NCI-H2171 (cell line): ENCODE measurements at places on chromosomes 12 and 14.

GRCh38 chr12:85781766-85782165 is 54.4 kb downstream of the RASSF9 start:
- DNase-seq, result no peak

GRCh38 chr14:31286456-31287293 is 79.1 kb upstream of the HECTD1 start:
- DNase-seq, result no peak

DNA sequence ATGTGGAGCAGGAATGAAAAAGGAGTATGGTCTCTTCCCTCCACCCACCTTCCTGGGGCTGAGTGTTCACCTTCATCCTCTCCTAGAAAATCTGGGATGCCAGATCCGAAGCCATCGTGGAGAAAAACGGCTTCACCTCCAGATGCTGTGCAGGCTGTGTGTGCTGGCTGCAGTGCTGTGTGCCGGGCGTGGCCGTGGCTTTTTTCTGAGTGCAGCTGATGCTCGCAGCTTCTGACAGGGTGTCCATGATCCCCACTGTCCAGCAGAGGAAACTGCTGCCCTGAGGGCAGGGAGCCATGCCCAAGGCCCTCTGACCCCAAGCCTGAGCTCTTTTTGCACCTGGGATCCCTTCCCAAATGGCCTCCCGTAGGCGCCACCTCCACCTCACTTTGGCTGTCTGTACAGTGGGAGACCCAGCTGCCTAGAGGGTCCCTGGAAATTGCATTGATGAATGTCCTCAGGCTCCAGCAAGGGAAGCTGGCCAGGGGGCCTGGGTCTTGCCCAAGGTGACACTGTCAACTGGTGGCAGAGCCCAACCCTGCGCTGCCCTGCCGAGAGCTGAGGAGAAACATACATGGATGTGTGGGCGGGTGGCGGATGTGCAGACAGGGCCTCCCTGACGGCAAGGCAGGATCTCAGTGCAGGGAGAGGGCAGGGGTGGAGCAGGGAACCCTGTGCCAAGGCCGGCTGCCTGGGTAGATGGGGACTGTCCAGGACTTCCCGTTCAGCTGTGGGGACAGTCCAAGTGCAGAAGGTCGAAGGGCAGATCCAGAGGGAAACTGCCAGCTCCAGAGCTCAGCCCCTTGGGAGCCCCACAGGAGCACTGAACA is 53.3 kb downstream of the BEGAIN start:
- no peak for DNase-seq

- no peak for DNase-seq
Observed at GRCh38 chr12:105228494-105228893, 7.5 kb downstream of the APPL2 start.

DNA sequence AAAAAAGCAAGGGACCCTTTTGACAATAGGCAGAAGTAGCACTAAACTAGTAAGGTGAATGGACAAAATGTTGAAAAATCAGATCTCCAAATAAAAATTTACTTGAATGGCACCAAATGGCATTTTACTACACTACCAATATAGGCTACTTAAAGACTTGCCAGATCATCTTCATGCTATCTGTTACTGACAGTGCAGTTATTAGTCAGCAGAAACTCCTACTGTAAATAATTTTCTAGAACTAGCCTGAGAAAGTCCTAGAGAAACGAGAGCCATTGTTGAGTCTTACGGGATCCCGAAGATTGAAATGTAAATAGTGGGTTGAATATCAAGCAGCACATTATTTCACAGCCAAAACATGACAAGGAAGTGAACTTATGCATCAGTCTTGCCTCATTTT is 350.3 kb downstream of the SEC23A start:
- no peak for DNase-seq

- no peak for DNase-seq
Observed at GRCh38 chr14:68249661-68250451, 430.3 kb downstream of the RAD51B start.

- DNase-seq, result no peak
Observed at GRCh38 chr12:79674629-79675028, 16.1 kb downstream of the PAWR start.

DNA sequence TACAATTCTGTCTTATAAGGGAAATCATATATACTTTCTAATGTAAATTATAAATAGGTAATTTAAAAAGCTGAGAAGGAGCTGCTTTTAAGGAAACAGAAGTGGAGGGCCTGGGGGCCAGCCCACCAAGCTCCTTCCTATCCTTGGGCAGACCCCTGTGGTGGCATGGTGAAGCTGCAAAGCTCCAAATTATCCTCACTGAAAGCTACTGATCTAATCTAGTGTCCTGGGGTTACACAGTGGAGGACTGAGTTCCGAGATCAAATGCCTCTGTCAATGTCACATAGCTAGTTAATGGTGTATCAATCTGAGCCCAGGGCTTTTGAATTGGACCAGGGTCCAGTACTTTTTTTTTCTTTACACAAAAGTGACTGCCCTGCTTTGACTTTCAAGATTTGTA is 355.4 kb downstream of the CEP128 start:
- no peak for DNase-seq

DNA sequence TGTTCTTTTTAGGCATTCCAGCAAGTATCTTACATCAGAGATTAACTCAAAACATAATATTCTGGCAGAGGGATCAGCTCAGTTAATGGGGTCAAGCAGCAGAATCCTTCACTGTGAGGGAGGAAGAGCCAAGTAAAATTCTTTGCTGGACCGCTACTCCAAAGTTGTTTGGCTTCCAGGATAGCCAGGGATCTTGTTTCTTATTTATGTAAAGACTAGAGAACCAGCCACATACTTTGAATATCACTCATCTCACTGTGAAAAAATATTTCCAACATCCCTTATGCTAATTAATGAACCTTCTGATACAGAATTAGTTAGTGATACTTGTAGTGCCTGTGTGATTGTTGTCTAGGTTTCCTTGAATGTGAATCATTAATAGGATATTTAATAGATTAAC is 94.2 kb downstream of the PLEKHA5 start:
- DNase-seq, result no peak

DNA sequence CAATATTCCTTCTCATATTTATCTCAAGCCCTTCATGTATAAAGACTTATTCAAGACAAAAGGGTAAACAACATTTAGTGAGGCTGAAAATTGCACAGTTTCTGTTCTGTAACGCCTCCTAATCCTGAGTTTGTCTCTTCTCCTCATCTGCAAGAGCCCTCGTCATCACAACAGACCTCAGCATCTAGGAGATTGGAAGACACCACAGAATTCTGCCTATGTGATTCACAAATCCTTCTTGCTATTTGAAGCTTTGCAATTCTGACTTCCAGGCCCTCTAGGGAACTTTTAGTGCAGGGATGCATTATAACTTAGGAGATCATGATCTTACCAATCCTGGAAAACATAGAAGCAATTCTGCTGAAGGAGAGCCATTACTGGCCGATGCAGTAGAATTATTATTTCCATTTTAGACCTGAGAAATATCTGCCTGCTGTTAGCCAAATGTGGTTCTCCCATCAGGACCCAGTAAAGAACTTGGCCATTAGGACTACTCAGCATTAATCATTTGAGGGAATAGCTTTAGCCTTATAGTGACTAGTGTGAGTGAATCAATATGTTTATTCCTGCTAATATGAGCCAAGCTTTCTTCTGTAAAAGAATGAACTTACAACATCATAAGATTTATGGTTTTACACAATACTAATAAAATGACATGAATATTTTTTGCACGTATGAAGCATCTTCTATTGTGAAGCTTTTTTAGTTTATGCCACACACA is 119.5 kb downstream of the ANO4 start:
- no peak for DNase-seq

GRCh38 chr12:55771736-55772135 is 28.8 kb downstream of the GDF11 start:
- peak; percentile 52 for DNase-seq

DNA sequence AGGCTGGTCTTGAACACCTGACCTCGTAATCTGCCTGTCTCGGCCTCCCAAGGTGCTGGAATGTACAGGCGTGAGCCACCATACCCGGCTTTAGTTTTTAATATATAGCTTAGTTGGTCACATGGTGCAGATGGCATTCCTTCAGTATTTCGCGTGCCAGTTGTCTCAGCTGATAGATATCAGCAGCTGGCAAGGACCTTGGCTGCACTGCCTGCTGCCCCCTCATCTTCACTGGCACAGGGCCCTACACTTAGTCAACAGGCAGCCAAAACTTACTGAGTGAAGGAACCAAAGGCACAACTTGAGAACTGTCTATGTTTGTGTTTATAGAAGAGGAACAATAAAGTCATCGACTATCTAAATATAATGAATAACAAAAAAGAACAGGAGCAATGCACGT is 31.0 kb downstream of the EID3 start:
- no peak for DNase-seq

DNA sequence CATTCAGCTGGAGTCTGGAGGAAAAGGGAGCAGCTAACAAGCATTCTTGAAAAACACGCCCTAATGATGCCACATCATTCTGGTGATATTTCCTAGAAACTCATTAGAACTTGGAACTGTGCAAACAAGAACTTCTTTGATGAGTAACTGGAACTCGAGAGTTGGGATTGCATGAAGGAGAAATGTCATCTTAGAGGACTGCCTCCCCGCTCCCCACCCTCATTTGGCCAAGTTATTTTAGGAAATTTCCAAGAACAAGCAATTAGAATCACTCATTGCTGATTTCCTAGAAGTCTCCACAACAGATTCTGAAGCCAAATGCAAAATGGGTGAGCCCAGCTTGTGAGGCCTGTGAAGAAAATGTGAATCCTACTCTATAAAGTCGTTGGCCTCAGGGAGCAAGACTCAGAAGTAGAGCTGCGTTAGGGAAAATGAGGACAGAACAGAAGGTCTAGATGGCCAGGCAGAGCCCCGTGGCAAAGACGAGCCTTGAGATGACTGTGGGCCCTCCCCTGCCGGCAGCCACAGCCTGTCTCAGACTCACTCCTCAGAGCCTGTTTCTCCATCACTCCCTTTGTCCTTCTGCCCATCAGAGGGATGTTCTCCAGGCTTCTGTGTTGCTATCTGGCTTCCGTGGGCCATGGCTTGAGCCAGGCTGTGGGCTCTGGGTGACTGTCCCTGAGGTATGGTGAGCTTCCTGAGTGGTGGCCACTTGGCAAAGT is 38.4 kb downstream of the RTL1 start:
- DNase-seq, result no peak

GRCh38 chr12:86230516-86231146 is 25.6 kb downstream of the MGAT4C start:
- DNase-seq, result no peak

DNA sequence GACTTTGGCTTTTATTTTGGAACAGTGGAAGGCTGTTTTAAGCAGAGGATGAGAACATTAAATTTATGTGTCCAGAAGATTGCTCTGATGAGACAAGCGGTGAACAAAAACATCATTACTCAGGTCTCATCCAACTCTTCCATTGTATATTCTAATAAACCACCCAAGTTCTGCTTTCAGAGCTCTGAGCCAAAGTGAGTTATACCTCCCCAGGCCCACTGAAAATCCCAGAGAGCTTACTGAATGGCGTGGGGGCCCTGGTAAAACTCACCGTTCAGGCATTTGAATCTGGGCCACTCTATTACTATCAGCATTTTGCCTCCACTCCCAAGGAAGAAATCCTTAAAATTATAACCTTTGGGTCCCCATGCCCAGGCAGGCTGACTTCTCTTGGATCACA is 122.0 kb upstream of the HIF1A start:
- DNase-seq, result no peak

DNA sequence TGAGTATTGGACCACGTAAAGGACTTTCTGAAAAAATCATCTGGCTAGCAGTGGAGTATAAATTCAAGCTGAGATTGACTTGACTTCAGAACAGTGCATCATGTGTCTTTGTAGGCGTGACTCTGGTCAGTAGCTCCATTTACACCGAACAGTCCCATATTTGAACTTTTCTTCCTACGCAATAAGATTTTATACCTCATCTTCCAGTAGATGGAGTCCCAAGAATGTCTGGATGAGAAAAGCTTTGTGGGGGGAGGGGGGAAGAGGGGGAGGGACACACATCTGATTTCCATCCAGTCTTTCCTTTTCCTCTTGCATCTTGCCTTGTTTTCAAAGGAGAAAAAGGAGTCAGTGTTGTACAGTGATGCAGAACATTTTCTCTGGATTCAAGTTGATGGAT is 241.0 kb downstream of the EMP1 start:
- no peak for DNase-seq

- no peak for DNase-seq
Observed at GRCh38 chr14:45112896-45113781, 21.1 kb downstream of the FKBP3 start.

DNA sequence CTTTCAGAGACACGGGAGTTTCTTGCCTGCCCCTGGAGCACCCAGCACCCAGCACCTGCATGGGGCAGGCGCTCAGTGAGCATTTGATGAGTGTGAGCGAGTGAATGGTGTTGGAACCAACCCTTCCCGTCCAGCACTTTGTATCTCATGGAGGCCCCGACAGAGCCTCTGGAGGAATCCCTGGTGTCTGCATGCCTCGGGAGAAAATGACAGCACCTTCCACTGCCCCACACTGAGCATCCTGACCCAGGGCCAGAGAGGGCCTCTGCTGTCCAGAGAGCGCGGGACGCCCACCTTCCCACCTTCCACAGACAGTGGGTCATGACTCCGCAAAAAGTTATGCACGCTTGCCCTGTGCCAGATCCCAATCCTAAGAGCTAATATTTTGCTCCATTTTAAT is 103.0 kb upstream of the BCL11B start:
- no peak for DNase-seq

GRCh38 chr12:58242796-58243630 is 301.6 kb downstream of the ATP23 start:
- no peak for DNase-seq

- DNase-seq, result no peak
Observed at GRCh38 chr12:104656921-104657320, 200.2 kb downstream of the CHST11 start.

- no peak for DNase-seq
Observed at GRCh38 chr14:25003537-25003936, 46.4 kb downstream of the STXBP6 start.
